ENCODE measurements at places on chromosomes 6 and 20. TPM values are rescaled to one million over a fixed set of nuclear protein-coding genes. Genes with fewer than 3 reads are reported as not detected.

Gene CLVS2
- total RNA-seq = 0.19 TPM

Gene PHACTR1
- 1.7 TPM for total RNA-seq

Gene MACROD2
- 3.3 TPM for total RNA-seq

Gene PEX6
- total RNA-seq = 23.3 TPM

Gene C6orf15
- not detected for total RNA-seq

Measured in colonic mucosa (tissue), 4 donors.